ENCODE measurements at places on chromosomes 12 and 14.

DNA sequence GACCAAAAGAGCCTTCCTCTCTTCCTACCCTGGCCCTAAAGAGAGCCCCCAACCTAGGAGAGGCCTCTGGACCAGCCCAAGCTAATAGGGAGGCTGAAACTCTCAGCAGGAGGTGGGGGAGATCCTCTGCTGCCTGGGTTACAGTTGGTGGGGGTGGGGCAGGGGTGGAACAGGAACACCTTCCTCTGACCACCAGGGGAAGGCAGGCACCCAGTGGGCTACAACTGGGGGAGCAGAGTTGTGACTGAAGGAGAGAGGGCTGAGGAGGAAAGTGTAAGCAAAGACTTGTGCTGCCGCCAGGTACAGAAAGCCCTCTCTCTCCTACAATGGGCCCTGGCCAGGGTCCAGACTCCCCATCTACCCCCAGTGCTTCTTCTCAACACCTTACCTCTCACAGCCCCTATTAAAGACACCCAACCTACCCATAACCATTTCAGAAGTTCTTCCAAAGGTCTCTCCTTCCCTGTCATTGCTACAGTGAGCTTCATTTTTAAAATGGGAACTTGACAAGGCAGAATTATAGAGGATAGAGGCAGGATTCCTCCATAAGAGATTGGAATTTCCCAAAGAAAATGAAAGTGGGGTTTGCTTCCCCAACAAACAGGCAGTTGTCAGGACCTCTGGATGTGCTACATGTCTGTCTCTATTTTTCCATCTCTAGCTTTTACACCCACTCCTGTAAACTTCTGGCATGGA, 1.4 kb downstream of the MYO1A start:
- no peak for DNase-seq

GRCh38 chr12:42141981-42142606, 2.6 kb downstream of the GXYLT1 start:
- no peak for DNase-seq

DNA sequence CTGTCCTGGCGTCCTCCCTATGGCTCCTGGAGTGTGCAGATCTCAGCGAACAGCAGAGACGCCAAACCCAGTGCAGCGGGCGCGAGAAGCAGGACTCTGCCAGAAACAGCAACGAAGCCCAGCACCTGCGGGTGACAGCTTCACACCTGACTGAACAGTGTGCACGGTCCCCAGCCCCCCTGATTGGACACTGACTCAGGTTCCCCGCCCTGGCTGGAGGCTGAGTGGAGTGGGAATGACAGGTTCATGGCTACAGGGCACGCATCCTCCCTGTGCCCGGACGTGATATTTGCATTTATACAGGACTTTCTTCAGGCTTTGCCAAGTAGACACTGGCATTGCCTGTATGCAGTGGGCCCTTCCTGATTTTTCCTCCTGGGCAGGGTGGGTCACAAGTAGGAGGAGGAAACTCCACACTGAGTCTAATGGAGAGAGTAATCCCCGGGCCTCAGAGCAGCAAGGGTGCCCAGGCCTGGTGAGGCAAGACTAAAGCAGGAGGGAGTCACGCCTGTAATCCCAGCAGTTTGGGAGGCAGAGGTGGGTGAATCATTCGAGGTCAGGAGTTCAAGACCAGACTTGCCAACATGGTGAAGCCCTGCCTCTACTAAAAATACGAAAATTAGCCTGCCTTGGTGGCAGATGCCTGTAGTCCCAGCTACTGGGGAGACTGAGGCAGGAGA, 71.6 kb downstream of the ASCL4 start:
- DNase-seq, result no peak

- no peak for DNase-seq
Measured at GRCh38 chr12:109492371-109492770, 14.9 kb downstream of the UBE3B start.

DNA sequence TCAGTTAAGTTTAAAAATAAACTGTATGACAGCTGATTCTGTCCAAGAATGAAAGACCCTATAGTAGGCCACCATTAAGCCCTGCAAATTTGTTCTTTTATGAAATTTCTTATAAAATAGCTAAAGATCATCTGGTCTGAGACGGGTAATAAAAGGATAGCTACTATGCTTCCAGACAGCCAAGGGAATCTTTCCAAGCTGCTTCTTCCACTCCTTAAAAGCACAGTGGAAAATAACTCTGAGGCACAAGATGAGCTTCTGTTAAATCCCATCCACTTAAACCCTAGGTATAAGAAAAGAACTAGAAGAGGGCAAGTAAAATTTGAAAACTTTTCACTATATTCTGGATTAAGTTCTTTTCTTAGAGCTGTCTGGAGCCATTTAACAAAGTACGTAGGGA, 194.3 kb downstream of the CAPZA3 start:
- DNase-seq, result no peak

GRCh38 chr12:112199136-112199535, 73.8 kb downstream of the TRAFD1 start:
- no peak for DNase-seq

DNA sequence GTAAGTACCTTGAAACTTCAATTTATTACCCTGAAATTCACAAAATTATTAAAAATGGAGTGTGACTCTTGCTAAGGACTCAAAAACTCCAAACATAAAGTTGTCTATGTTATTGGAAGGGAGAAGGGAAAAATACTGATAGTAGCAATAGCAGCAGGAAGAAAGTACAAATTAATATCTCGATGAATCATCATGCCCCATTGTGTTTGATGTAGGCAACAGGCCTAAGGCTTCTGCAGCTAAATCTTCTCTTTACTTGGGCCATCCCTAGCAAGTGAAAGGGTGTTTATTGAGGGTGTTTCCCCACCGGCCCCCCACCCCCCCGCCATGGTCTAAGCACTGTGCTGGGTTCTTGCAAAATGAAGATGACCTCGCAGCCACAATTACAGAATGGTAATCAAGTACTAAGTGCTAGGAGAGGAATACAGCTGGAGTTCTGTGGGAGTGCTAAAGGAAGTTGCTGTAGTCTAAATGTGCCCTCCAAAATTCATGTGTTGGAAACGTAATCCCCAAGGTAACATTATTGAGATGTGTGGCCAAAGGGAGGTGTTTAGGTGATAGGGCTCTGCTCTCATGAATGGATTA, 76.5 kb downstream of the SNAPC1 start:
- no peak for DNase-seq

Data from vagina (tissue), 2 donors.